Dermis lymphatic vessel endothelial cell (primary cell): ENCODE measurements at places on chromosomes 7 and 10. TPM values are rescaled to one million over a fixed set of nuclear protein-coding genes. Genes with fewer than 3 reads are reported as not detected.

ASIC3 gene
- 0.09 and 0.11 TPM in 2 replicates for total RNA-seq

SMC3 gene
- total RNA-seq: 18.7 and 27.1 TPM in 2 replicates

C10orf105 gene
- not detected in 2 replicates for total RNA-seq

AUTS2 gene
- 0.54 and 0.69 TPM in 2 replicates for total RNA-seq

TUBB8 gene
- total RNA-seq: 0.09 and 0.11 TPM in 2 replicates

HMX3 gene
- total RNA-seq: not detected in 2 replicates

AOAH gene
- 0.22 and 0.52 TPM in 2 replicates for total RNA-seq

MUC12 gene
- total RNA-seq: not detected in 2 replicates
